ENCODE measurements at places on chromosomes 3 and 15.

GRCh38 chr15:52486003-52486996 is 42.4 kb downstream of the MYO5A start:
- DNase-seq, result no peak

DNA sequence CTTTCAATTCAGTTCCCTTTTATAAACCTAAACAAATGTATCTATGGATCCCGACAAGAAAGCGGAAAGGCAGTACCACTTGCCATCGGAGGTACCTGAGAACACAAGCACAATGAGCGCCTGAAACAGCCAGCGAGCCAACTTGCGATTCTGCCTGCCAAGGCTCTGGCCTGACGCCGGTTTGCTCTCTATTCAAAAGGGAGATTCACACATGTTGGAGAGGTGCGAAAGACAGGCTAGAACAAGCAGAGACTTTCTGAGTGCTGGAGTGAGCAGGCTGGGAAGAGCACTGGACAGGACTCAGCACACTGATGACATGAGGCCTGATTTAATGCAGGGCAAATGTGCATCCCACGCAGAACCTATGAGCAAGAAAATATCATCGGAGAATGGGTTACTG is 17.7 kb upstream of the PRR23E start:
- no peak for DNase-seq

- DNase-seq, result no peak
Observed at GRCh38 chr15:87564681-87565080, 691.9 kb downstream of the NTRK3 start.

GRCh38 chr15:65762914-65763787 is 28.9 kb downstream of the DENND4A start:
- no peak for DNase-seq

DNA sequence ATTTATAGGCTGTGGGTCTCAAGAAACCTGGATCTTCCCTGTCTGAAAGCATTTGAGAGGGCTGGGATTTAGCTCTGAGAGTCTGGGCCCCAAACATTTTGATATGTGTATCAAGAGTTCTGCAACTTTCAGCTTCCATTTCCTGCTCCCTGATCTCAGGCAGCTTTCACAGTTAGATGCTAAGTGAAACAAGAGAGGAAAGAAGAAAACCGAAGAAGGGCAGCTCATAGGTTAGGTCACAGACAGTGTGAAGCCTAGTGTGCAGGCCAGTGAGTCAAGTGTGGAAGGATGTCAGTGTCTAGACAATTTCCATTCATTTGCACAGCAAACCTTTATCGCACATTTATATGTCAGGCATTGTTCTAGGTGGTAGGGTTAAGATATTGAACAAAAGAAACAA is 173.6 kb upstream of the PROK2 start:
- DNase-seq, result no peak

DNA sequence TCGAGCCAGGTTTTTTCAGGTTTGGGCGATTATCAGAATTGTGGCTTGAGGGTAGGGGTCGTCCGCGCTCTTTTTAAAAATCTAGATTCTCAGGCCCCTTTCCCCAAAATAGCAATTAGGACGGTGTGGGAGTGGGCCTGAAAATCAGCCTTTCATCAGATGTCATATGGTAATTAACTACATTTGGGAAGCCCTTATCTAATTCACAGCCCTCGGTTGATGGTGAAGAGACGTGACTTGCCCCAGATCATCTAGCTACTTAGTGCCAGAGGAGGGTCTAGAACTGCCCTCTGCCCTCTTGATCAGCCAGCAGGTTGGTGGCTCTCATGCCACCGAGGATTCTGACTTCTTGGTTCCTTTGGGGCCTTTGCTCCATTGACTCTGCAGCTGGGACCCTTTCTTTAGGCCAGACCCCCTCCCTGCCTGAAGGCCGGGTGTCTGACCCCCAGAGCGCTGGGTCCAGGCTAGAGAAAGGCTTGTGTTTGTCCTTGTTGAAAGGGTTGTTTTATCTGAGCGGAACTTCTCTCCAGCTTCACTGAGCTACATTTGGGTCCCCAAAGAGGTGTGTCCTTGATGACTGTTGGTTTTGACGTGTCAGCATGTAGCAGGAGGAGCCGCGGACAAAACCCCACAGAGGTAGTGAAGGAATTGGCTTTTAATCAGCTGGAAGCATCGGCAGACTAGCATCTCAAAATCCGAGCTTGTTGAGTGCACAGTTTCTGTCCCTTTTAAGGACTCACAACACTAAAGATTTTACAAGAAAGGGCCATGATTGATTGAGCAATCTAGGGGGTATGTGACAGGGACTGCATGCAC is 857 bp downstream of the AEN start:
- DNase-seq, result no peak

GRCh38 chr3:182795389-182795782 is 2.1 kb downstream of the ATP11B start:
- DNase-seq, result no peak

GRCh38 chr15:34258151-34258550 is 33.3 kb downstream of the EMC4 start:
- DNase-seq, result no peak

DNA sequence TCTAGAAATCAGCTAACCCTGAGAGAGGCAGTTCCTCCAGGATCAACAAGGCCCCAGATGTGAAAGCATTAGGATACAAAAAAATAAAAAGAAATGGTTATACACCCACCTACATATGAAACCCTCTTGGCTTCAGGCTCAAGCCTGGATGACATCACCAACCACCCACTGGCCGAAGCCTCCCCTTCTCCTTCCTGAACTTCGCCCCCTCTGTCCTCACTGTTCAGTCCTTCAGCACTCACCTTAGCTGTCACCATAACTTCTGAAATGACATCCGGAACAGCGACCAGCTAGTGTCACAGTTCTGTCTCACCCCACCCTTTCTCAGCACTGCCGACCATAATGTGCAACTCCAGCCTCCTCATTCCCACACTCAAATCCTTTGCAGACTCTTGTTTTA is 98.7 kb downstream of the PLCH1 start:
- DNase-seq, result no peak

DNA sequence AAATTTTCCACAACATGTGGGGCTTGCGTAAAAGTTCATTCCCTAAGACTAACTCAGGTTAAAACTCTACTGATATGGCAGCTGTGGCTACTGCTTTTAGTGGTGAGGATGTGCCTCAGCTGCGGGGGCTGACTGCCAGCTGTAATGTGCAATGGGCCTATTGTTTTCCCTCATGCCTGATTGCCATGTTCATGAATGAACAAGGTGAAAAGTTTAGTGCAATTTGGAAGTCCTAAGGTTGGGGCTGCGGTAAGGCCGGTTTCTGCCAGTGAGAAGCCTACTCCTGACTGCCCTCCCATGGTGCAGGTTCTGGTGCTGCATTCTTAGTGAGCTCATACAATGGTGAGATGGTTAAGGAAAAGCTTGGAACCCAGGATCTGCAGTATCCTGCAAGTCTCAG is 10.9 kb upstream of the ALDH1L1 start:
- DNase-seq, result no peak

DNA sequence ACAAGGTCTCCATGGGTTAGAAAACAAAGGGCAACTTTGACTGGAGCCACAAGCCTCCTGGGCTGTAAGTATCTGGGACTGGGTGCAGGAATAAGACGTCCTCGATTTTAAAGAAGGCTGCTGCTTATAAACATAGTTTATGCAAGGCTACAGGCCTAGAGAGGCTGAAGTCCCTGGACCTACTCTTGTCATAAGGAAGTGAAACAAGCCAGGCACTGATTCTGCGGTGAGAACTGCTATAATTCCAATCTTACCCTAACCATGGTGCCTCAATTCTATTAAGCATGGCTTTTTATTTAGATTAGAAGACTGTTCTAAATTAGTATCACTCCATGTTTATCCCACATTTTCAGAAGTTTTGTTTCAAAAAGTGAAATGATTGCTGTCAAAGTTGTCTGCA is 777.6 kb downstream of the PLOD2 start:
- no peak for DNase-seq

DNA sequence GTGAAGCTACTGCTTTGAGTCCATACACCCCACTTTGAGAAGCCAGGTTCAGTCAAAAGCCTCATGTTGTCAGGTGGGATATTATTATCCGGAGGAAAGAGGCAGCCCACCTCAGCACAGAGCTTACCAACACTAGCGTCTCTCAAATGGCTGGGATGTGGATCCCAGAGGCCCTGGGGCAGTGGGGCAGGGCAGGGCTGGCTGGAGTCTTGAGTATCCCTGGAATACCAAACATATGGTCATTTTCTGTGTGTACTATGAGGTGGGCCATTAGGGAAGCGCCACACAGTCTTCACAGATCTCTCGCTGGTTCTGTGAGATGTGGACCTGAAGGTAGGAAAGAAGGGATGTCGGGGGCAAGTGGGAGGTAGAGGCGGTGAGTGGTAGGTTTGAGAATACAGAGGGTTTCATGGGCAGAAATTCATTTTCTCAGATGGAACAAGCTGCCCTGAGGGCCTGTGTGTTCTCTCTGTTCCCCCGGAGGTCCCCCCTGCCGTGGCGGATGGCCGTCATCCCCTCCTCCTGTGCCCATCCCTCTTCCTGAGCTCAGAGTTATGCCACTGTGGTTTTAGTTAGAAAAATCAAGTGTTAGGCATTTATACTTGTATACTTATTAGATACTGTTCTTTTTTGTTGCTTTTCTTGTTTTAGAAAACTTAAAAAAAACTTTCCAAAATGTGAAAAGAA is 66.4 kb downstream of the USP13 start:
- no peak for DNase-seq

GRCh38 chr3:114221165-114221880 is 16.1 kb downstream of the ZNF80 start:
- DNase-seq, result no peak

GRCh38 chr3:193879099-193879863 is 256.7 kb upstream of the HES1 start:
- no peak for DNase-seq

DNA sequence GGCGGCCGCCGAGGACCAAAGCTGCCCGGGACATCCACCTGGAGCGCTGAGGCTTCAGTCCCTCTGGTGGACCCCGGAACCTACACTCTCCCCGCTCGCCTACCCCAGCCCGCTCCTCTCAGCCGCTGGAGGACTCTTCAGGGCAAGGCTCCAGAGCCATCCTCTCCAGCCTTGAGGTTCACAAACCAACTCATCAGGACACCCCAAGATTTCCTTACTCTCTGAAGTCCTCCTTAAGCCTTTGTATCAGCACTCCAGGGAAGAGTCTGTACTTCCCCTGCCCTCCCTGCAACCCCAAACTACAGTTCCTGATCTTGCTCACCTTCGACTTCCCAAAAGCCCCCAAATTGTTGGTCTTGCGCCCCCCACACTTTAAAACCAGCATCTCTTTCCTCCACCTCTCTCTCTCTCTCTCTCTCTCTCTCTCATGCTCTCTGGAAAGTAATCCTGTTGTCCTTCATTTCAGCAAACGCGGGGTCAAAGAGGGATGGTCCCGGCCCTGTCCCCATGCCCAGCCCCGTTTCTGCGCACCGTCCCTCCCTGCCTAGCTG is 438 bp downstream of the THBS1 start:
- no peak for DNase-seq

- peak; percentile 36 for DNase-seq
Observed at GRCh38 chr15:73631915-73632669, 1.1 kb downstream of the NPTN start.

GRCh38 chr15:48563934-48564333 is 81.6 kb downstream of the FBN1 start:
- DNase-seq, result no peak

DNA sequence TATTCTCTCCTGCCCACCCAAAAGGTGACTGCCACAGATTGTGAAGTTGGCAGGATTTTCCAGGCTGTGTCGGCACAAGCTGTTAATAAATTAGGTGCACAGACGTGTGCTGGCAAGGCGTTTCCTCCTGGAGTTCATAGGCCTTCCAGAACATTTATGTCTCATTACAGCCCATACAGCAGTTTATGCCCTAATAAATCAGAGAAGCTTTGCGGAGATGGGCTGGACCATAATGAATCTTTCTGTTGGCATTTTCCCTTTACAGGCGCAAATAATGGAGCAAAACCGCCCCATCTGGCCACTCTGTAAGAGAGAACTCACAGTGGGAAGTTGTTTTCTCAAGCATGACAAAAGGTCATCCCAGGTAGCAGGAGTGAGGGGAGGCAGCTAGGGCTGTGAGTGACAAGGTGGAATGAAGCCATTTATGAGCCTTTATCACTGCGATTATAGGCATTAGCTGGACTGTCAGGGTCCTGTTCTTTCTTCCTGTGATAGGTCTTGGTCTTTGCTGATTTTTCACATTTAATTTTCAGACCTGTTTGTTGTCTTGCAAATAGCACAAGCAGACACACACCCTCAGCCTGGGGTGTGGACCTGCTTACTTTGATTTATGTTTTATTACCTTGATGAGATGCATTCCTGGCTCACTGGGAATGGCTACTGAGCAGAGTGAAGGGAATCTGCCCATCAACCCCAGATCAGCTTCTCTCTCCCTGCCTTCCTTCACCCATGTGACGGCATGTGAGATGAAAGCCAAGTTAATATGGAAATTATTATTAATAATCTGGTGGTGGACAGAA is 257.5 kb downstream of the LRTM1 start:
- DNase-seq, result no peak

GRCh38 chr15:31300208-31300661 is 26.4 kb upstream of the KLF13 start:
- no peak for DNase-seq

- no peak for DNase-seq
Observed at GRCh38 chr3:67947808-67948508, 293.5 kb upstream of the SUCLG2 start.

DNA sequence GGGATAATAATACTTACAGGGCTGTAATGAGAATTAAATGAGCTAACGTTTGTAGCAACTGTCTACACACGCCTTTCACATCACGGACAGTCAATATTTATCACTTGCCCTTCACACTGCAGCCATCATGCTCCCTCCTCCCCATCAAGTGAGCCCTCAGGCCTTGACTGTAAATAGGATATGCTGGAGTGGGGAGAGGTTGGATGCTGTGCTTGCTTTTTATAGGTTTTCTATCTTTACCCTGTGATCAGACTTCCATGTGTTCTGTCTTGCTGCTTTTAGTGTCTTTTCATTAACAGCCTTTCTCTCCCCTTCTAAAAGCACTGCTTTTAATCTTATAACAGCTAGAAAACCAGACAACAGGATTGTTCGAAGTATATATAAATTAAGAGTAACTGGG is 12.8 kb upstream of the MAGEF1 start:
- no peak for DNase-seq

DNA sequence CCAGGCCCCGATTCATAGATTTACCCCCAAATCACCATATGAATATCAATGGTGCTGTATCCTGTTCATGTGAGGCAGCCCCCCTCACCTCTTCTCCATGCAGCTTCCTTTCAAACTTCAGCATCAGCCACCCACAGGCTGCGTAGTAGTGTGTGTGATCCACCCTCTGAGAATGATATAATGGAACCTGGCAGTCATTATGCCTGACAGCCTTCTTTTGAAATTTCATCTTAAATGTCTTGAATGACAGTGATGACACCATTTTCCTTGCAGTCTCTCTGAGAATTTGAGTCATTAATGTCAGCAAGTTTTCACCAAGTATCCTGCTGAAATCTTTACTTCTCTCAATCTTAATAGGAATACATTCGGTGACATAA is 3.5 kb upstream of the CLRN1 start:
- DNase-seq, result no peak

- no peak for DNase-seq
Observed at GRCh38 chr15:31365032-31365654, 38.5 kb downstream of the KLF13 start.

All from C1 segment of cervical spinal cord (tissue), 14 donors.